ENCODE measurements at places on chromosomes 2 and 18.
A peak's percentile ranks its signal among the peaks of the same experiment; 100 is the strongest.

- DNase-seq, result no peak
Observed at GRCh38 chr18:79723036-79723435, 43.4 kb downstream of the CTDP1 start.

DNA sequence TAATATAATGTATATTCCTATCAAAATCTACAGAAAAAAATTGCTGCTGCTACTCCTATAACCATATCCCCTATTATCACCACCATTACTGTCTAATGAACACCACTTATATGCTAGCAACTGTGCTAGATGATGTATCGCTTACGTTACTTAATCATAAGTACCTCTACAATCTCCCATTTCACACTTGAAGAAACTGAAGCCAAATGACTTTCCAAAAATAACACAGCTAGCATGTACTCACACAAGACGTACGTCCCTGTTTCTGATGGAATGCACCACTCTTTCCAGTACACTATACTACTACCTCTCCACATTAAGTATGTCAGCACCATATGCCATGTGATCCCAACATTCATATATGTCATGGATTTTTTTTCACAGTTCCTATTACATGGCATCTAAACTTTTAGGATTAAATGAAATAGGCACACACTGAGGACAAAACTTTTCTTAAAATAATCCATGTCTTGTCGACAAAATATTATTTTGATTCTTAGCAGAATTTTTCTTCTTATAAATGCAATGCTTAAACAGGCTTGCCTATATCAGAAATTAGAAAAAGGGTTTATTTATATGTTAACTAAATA lies 112.8 kb downstream of the NBAS start:
- no peak for DNase-seq

DNA sequence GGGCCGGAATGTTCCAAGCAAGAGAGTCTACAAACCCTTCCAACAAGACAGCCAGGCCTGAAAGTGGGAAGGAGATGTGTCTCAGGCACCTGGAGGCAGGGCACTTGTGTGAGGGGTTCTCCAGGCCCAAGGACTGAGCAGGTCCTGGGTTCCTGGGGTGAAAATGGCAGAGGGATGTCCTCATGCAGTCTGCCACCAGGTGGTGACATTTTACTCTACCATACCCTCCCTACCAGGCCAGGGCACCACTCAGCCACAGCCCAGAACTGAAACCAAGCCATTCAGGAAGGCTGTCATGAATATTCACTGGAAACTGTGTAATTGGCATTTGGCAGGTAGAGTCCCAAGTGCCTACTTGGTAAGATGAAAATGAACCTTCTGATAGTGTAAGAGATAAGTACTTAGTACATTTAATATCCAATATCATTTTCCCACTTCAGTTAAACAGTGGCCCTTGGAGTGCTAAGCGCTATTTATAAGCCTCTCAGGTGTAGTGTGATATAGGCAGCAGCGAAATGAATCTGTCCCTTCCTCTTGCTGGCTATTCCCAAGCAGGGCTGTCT lies 185.1 kb downstream of the MYO5B start:
- peak; percentile 52 for DNase-seq

- no peak for DNase-seq
Observed at GRCh38 chr2:85799215-85799956, 45.6 kb downstream of the ATOH8 start.

GRCh38 chr2:47541848-47542450 lies 139.0 kb downstream of the MSH2 start:
- DNase-seq, result no peak

GRCh38 chr2:30288561-30288960 lies 57.2 kb downstream of the LBH start:
- DNase-seq, result no peak

- DNase-seq, result no peak
Observed at GRCh38 chr2:220163486-220163885, 536.1 kb downstream of the SLC4A3 start.

GRCh38 chr2:8137801-8138200 lies 544.1 kb upstream of the ID2 start:
- DNase-seq, result no peak

DNA sequence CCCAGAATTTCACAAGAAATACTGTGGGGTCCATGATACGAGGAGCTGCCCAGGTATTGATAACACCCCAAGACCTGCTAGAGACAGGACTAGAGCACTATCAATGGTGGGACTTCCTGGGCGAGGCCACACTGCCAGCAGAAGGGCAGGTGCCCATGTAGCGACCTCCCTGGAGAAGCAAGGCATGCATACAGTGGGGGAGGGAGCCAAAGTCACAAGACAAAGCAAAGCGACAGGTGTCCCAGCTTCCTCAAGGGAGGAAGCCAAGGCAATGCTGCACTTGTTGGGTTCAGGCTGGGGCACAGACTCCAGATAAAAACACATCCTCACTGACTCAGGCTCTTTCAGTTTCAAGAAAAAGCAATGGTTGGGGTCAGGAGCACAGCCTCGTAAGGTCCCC lies 7.5 kb downstream of the CD207 start:
- no peak for DNase-seq

DNA sequence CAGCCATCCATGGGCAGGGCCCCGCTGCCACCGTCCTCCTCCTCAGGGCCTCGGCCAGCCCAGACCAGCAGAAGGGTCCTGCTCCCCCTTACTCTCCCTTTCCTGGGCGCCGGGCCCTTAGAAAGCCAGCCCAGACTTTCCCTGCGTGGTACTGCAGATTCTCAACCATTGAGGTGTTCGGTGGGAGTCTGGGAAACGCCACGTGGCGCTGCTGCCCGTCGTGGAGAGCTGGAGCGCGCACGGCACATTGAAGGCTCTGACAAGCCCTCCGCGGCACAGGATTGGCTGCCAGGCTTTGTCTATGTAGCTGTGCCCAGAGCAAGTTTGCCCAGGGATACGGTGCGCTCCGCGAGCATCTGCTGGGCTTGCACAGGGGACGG lies 10.4 kb upstream of the KLHL30 start:
- no peak for DNase-seq

DNA sequence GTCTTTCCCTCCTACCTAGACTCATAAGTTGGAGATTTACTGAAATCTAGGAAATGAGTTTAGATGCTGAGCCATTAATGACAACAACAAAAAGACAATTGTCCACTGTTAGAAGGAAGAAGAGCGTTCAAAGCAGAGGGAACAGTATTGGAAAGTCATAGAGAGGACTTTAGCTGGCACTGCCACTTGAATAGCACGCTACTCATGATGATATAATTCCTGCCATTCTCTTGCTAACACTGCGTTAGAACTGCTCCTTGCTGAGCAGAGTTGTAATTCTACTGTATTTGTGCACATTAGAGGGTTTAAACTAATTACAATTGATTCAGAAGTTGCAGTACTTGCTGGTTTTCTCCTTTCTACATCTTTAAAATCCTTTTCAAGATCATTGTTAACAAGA lies 9.0 kb upstream of the AFTPH start:
- no peak for DNase-seq

- no peak for DNase-seq
Observed at GRCh38 chr2:144162652-144163051, 357.3 kb downstream of the ZEB2 start.

DNA sequence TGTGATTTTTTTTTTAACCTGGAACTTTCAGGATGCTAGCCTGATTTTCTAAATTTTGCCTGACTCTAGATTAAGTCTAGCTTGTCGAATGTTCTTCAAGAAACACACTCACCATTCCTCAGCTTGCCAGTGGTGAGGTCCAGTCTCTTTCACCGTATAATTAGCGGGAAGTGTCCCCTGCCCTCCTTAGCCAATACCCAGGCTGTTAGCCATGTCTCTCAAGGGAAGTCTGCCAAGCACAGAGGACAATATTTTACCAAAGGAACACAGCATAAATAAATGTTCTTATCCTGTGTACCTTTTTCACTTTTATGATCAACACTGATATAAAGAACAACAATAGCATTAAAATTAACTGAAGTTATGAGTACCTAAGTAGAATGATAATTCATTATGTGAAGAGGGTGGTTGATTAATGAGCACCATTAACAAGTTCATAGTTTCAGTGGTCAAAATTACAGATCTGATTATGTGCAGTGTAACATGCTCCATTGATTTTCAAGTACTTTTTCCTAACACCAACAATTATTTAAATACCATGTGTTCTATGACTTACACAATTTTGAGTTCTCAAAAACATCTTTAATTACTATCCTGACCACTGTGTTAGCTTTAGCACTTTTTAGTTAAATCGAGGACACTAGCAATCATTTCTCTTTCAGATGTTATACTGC lies 445.8 kb upstream of the RAB12 start:
- DNase-seq, result no peak

- DNase-seq, result peak; percentile 20
Observed at GRCh38 chr2:224357098-224357901, 44.6 kb downstream of the FAM124B start.

- DNase-seq, result no peak
Observed at GRCh38 chr18:74497778-74498177, 1.6 kb downstream of the CNDP2 start.

DNA sequence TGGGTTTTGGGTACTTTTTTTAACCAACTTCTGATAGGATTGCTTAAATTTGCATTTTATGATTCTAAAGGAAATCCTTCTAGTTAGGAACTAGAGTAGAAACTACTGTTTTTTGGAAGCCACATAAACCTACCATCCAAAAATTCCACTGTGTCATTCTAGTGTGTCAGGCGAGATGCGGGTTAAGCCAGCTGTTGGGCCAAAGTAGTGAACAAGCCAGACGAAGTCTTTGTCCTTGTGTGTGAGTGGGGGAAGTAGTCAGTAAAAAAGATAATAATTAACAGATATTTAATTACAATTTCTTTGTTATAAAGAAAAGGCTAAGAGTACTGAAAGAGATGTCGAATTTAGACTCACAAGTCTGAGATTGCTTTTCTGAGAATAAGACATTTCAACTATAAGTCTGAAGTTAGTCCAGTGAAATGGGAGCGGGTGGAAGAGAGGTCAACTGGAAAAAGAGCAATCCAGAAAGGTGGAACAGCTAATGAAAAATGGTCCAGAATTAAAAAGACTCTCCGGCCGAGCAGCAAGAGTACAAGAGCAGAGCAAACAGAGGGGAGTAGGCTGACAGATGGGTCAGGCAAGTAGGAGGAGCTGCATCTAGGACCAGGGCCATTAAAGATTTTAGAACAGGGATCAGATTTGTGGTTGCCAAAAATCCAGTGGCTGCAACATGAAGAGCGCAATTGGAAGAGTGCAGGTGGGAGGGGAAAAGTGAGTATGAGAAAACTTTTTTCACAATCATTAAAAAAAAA lies 1.5 kb downstream of the EPB41L5 start:
- DNase-seq, result no peak

DNA sequence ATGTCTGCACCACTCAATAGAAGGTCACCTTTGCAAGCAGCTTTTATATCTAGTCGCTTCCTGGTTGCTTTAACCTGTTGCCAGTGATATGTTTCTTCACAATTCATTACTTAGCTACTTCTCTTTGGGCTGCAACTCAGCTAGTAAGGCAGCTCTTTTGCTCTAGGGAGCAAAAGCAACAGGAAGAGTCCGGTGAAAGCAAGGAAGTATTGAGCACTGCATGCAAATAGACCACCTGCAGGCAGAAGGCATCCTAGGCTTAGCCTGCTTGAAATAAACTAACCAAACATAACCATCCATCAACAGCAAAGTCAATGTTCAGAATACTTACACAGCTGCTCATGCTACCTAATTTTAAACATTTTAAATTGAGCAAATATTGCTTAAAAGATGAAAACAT lies 529.2 kb upstream of the LINC00305 start:
- no peak for DNase-seq

DNA sequence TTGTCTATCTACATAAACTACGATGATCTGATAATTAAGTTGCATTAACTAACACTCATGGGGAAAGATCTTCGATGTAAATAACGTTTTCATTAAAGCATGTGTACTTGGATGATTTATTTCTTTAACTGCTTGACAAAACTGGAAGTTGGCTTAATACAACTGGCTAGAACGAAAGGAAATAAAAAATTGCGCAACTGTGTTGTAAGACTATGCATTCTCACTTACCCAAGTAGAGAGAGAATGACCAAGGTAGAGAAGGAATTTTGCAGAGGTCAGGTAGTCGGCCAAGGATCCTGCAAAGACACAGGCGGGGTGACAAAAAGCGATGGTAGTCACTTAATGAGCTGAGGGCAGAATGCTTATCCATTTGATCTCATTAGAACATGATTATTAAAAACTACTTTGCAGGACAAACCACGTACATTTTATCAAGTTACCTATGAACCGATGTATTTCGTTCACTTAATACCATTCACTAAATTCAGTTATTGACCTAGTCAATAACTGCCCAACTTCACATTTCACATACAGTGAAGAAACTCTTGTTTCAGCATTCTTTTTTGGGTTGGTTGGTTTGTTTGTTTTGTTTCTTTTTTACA lies 900 bp downstream of the SLC40A1 start:
- DNase-seq, result no peak

GRCh38 chr18:321865-322467 lies 54.1 kb upstream of the THOC1 start:
- DNase-seq, result no peak

- no peak for DNase-seq
Observed at GRCh38 chr2:185921048-185921756, 182.6 kb downstream of the FSIP2 start.

- no peak for DNase-seq
Observed at GRCh38 chr2:126835831-126836230, 62.9 kb upstream of the TEX51 start.

GRCh38 chr2:37527361-37527760 lies 144.1 kb downstream of the CDC42EP3 start:
- DNase-seq, result peak; percentile 89

DNA sequence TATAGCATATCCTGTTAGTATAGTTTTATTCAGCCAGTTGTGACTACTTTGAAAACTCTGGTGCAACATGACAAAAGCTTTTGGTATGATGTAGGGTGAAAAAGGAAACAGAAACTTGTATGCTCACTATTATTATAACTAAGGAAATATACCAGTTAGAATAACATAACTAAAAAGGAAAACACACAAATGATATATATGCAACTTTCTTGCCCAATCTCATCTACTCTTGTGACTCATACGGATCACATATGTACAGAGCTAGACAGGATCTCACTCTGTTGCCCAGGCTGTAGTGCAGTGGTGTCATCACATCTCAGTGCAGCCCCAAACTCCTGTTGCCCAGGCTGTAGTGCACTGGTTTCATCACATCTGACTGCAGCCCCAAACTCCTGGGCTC lies 12.4 kb upstream of the TLK1 start:
- DNase-seq, result no peak

- no peak for DNase-seq
Observed at GRCh38 chr2:20008703-20009102, 3.8 kb downstream of the MATN3 start.

- no peak for DNase-seq
Observed at GRCh38 chr18:10313016-10313342, 141.5 kb upstream of the APCDD1 start.

- no peak for DNase-seq
Observed at GRCh38 chr2:207830778-207831438, 61.2 kb upstream of the FZD5 start.

Data from NCI-H774 (cell line).